ENCODE measurements at places on chromosomes 2 and 18.

DNA sequence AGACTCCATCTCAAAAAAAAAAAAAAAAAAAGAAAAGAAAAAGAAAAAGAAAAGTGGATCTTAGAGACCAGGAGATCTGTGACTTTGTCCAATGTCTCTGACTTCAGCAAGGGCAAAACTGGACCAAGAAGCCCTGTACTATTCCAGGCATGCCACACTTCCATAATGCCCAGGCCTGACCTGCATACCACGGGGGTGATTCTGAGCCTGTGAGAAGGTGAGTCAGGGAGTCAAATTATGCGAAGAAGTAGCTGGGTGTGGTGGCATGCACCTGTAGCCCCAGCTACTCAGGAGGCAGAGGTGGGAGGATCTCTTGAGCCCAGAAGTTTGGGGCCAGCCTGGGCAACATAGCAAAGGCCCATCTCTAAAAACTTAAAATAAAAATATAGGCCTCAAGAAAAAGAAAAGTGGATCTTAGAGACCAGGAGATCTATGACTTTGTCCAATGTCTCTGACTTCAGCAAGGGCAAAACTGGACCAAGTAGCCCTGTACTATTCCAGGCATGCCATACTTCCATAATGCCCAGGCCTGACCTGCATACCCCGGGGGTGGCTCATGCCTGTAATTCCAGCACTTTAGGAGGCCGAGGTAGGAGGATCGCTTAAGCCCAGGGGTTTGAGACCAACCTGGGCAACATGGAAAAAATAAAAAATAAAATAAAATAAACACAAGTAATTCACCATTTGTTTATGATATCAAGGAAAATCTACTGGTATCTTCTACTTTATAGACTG lies 12.2 kb upstream of the PUM2 start:
- DNase-seq: no peak

GRCh38 chr2:173400760-173401159 lies 46.1 kb downstream of the CDCA7 start:
- DNase-seq: no peak

GRCh38 chr2:393711-394696 lies 106.1 kb upstream of the ALKAL2 start:
- peak; percentile 54 for DNase-seq

DNA sequence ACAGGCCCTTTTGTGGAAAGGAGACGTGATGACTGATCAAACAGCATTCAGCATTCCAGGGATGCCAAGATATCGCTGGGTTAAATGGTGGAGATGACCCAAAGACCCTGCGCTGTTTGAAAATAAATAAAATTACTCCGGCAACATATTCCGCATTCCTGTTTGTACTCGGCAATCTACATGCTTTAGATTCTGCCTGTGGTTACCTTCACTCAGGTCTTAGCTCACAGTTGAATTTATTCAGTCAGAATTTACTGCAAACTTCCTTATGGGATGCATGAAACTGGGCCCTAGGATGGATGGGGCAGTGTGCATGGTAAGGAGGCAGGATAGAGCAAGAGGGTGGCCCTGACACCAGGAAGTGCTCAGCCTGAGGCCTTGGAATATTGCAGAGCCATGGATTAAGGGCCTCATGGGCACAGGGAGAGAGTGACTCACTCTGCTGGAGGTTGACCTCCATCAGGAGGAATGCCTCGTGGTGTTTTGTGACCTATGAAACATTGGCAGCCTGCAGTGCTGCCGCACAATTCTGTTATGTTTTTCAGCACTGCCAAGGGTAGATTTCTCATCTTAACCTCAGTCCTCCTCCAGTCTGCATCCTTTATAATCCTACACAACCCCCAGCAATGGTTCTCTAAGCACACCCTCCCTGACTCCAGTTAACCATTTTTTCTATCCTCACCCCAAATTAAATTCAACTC lies 321.4 kb downstream of the IRS1 start:
- peak; percentile 51 for DNase-seq

DNA sequence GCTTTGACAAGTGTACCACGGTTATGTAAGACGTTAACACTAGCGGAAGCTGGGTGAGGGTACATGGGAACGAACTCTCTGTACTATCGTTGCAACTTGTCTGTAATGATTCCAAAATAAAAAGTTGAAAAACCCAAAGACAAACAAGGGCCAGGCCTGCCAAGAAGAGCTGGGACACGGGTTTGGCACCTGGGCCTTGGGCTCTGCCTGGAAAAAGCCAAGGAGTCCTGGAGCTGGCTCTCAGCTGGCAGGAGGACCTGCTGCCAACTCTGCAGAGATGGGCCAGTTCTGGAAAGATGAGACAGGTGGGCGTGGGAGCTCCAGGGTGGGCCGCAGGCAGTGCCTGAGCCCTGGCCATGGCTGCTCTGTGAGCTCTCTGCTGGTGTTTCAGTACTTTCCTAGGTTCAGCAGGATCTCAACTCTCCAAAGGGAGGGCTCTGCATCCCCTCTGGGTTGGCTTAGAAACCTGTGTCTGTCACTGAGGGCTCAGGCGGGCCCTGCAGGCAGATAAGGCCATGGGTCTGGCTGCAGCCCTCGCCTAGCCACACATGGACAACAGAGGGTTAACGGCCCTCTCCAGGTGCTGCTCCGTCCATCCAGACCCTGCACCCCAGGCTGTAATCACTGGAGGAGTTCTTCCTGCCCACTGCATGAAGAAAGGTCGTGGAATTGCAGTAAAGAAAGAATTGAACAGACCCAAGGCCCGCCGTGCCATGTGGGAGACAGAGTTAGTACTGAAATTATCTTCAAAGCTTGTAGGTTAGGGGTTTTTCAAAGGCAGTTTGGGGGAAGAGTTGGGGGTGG lies 89.9 kb downstream of the RHOB start:
- DNase-seq: no peak

DNA sequence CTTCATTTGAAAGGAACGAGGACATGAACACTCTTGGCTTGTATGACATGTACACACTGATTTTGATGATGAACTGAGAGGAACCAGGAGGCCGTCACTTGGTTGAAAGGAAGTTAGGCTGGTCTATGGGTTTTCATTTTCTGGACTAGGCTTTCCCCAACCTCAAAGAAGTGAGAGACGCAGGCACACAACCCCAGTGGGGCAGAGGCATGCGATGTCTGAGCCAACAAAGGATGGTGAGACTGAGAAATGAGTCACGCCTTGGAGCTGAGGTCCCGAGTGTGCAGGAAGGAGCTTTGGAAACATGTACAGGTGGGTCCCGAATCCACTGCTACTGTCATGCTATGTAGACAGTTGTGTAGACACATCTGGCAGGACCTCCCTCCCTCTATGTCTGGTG lies 24.1 kb downstream of the SIGLEC15 start:
- no peak for DNase-seq

DNA sequence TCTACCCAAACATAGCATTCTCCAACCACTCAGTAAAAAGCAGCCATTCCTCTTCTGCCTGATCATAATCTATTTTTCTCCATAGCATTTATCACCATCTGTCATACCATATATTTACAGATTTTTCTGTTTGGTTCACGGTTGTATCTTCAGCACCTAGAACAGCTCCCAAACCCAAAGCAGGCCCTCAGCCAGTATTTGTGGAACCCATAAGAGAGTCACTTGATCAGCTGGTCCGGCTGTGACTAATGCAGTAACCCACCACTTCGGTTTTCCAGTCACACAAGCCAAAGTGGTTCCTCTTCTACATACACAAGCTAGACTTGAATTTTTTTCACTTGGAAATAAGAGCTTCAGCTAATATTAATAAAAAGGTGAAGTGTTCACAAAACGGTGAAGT lies 511.6 kb upstream of the CELF4 start:
- DNase-seq: no peak

GRCh38 chr2:106158131-106158530 lies 36.0 kb downstream of the UXS1 start:
- DNase-seq: no peak

DNA sequence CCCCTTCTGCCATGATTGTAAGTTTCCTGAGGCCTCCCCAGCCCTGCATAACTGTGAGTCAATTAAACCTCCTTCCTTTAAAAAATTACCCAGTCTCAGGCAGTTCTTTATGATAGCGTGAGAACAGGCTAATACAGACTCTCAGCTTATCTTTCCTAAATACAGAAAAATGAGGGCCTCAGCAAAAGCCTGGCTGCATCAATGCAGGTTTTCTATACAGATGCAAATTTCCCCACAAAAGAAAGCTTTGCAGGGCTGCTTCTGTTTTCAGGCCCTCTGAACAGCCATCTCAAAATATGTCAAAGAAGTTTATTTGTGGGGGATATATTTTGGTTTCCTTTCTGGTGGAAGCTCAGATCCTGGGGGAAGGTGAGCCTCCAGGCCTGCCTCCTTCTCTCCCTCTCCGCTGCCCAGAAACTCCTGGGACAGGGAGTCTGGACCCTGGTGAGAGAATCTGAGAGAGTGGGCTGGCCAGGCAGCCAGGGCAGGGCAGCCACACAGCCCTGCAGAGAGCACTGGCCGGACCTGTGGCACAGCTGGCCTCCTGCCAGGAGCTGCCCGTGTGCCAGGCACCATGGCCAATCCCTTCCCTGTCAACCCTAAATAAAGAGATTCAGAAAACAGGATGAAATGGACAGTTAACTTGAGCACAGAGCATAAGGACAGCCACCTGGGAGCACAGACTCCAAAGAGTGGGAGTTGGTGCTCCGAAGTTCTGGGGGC lies 21.6 kb upstream of the AGXT start:
- no peak for DNase-seq

GRCh38 chr2:11123856-11124759 lies 31.2 kb upstream of the SLC66A3 start:
- peak; percentile 67 for DNase-seq

GRCh38 chr2:129319422-129319717 lies 660.1 kb upstream of the RAB6C start:
- no peak for DNase-seq

GRCh38 chr2:240217431-240218301 lies 77.2 kb upstream of the OTOS start:
- no peak for DNase-seq

- peak; percentile 16 for DNase-seq
These were observed 264.1 kb downstream of the EXOC6B start for GRCh38 chr2:72561621-72562318.

- no peak for DNase-seq
These were observed 286.4 kb upstream of the CNTNAP5 start for GRCh38 chr2:123738643-123739042.
